ENCODE measurements at places on chromosomes 2 and 18. TPM values are rescaled to one million over a fixed set of nuclear protein-coding genes. Genes with fewer than 3 reads are reported as not detected.

DNA sequence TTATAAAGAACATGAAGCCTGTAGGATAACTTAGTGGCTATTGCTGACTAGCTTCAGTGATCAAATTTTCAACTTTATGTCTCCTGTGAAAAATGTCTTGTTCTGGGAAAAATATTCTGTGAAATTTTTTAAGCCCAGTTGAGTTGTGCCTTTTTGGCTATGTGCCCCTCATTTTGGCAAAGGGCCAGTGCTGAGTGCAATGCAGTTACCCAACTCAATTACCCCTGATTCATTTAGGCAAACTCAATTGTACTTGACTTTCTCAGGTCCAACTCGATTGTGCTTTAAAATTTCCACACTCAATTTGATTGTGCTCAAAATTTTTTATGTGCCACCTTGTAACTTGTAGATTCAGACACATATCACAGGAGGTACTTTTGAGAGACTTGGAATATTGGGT, 548.8 kb upstream of the NRP2 start:
- no peak for DNase-seq
- no peak overlapping the region for H3K27ac ChIP-seq
- no peak overlapping the region for H3K4me3 ChIP-seq

DNA sequence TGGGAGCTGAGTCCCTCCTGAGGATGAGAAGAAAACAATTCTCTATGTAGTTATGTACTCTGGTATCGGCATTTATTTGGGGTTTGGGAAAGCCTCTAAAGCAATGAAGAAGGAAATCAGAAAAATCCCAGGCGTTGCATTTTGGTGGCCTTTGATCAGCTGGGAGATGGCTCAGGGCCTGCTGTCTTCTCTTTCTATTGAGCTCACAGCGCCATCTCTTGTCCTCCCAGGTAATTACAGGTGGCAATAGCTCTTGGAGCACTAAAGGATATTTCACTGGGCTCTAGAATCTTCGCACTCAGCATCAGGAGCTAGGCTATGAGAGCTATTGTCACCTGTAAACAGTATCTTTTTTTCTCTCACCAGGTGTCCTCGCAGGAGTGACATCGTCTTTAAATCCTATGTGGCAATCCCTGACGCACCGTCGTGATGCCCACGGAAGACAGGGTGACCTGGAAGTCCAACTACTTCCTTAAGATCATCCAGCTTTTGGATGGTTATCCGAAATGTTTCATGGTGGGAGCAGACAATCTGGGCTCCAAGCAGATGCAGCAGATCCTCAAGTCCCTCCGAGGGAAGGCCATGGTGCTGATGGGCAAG, 76.1 kb upstream of the PMAIP1 start:
- no peaks in the 10 kb centered on the region for H3K27me3 ChIP-seq
- H3K4me1 ChIP-seq = no peaks in the 10 kb centered on the region
- H3K36me3 ChIP-seq = no peaks in the 10 kb centered on the region
- H3K27ac ChIP-seq = no peak overlapping the region
- DNase-seq = peak; percentile 96
- no peak overlapping the region for H3K4me3 ChIP-seq

The LIMS1 gene
- total RNA-seq = 38.4 TPM

The ZNF519 gene
- 12.4 TPM for total RNA-seq

The SLC30A3 gene
- total RNA-seq = 1.0 TPM
